Stimulated activated CD4-positive, alpha-beta T cell treated with anti-CD3 and anti-CD28 coated beads, Interleukin-12 subunit alpha, Interleukin-12 subunit beta, amount 100 ng/mL, for 48 hours (primary cell): ENCODE measurements at places on chromosomes 13 and 19.

GRCh38 chr13:97275776-97276501 is 53.8 kb downstream of the MBNL2 start:
- DNase-seq = no peak

DNA sequence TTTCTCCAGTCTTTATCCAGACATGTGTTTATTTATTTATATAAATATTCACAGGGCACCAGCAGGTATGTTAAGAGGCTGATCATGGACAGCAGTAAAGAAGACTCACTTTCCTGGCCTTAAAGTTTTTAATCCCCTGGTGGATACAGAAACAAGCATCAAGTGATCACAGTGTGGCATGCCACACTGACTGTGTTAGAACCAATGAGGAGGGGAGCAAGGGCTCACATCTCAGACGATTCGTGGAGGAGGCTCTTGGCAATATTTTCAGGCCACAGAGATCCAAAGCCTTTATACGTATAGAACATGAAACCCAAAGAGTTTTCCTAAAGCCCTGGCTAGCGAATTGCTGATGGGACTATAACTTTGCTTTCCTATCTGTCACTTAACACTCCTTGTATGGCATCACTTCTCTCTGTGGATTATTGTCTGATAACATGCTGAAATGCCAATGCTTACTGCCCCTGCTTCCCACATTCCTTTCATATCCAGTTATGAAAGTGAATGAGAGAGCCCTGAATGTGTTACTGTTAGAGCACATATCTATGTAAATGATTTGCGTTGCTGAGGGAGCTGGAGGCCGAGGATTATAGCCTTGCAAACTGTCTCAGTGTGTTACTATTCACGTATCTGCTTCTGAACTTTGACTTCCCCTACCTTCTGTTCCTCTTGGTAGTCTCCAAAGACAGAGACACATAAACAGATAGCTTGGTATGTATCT is 37.6 kb downstream of the POLR1D start:
- DNase-seq = no peak

GRCh38 chr19:14412996-14413692 is 6.0 kb downstream of the DDX39A start:
- DNase-seq = no peak

DNA sequence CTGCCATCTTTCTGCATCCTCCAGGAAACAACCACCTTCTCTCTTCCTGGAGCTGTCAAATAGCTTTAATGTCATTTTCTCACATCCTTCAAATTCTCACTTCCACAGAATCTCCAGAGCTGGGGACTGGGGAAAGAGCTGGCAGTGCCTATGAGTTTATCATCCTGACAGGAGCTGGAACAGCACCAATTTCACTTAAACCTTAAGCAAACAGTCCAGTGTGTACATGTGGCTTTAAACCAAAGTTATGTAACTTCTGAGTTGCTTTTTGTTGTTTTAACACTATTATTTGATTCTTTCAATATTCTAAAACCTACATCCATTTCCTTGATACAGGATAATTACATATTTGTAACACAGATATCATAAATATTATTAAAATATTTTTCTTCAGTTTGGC is 331.5 kb upstream of the ARGLU1 start:
- no peak for DNase-seq

DNA sequence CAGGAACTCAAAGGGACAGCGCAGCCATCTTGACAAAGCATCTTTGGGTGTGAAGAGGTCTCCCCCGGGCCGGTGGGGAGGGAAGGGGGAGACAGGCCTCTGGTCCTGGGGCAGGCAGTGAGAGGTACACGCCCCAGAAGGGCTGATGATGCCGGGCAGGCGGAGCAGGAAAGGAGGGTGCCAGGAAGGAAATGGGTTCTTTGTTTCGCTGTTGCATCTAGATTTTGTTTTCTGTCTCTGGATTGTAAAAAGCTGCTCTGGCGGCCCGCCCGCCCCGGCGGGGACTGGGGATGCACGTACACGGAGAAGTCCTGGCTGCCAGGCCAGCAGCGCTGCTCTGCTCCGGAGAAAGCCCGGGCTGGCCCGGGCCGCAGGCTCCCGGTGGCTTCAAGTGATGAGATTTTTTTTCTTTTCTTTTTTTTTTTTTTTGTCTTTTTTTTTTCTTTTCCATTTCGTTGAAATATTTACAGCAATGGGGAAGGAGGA is 13.2 kb upstream of the ASF1B start:
- DNase-seq = peak; percentile 20

GRCh38 chr13:40483601-40484000 is 182.8 kb downstream of the FOXO1 start:
- DNase-seq = no peak

- no peak for DNase-seq
Observed at GRCh38 chr19:51568456-51568855, 2.6 kb upstream of the ZNF175 start.

- DNase-seq = no peak
Observed at GRCh38 chr13:36414461-36414860, 17.8 kb upstream of the CCNA1 start.

GRCh38 chr13:102090532-102090931 is 311.3 kb downstream of the FGF14 start:
- no peak for DNase-seq

DNA sequence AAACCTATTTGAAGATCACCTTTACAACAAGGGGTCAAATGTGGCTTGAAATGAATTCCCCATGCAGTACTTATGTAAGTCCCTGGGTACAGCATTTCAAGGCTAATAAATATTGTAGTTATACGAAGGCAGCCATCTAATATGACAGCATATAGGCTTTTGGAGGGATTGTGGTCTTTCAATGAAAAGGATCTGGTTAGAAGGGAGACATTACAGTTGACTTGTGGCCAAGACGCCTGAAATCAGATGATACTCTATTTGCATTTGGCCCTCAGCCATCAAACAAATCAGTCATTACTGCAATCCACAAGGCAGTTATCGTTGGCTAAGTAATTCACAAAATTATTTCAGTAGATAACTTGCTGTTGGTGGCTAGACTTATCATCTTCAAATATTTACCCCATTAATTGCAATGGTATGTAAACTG is 242.7 kb downstream of the DCLK1 start:
- DNase-seq = no peak

DNA sequence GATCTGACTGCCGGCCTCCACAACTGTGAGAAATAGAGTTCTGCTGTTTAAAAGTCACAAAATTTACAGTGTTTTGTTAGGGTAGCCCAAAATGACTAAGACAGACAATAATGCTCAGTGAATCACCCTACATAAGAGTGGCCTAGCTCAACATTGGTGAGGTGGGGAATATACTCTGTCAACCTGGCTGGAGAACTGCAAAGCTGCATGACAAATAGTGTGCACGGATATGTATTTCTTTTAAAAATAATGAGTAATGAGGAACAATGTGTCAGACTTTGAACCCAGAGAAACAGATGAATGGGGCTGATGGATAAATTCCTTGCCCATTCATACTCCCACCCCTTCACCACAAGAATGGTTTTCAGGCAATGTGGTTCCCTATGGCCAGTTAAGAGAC is 372.4 kb downstream of the SUCLA2 start:
- no peak for DNase-seq

DNA sequence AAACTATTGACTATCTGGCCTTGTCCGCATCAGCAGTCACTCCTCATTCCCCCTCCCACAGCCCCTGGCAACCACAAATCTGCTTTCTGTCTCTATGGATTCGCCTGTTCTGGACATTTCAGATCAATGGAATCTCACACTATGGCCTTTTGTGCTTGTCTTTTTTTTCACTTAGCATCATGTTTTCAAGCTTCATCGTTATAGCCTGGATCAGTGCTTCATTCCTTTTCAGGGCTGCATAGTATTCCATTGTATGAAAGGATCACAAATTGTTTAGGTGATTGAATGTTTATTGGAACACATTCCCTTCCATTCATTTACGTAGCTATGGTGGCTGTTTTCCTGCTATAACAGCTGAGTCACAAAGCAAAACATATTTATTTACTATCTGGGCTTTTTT is 7.7 kb upstream of the PGLYRP2 start:
- no peak for DNase-seq

DNA sequence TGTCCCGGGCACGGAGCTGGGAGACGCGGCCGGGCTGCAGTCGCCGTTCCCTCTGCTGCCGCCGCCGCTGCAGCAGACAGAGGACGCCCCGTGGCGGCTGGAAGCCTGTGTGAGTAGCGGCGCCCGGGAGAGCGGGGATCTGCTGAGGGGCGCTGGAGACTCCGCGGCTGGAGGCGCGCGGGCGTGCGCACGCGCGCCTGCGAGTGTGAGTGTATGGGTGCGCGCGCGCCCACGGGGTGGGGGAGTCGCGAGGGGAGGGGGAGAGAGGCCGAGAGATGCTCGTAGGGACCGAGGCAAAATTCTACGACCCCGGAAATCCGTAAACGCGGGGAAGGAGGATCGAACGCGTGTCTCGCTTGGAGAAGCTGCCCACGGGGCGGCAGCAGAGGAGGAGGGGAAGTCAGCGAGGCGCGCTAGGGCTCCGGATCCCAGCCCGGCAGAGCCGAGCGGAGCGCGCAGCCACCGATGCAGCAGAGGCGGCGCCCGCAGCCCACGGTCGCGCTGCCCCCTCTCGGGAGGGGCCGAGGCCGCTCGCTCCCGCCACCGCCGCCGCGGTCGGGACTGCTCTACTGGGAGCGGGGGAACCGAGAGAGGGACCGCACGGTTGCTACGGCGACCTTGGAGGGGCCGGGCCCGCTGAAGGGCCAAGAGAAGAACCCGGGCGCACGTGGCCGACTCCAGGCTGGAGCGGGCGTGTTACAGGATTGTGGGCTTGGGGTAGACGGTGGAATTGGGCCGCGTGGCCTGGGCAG is at the start of gene ENOX1:
ENOX1 (minus strand) TSS at position 207 of the 752 bp plus-strand sequence.
- DNase-seq = no peak

DNA sequence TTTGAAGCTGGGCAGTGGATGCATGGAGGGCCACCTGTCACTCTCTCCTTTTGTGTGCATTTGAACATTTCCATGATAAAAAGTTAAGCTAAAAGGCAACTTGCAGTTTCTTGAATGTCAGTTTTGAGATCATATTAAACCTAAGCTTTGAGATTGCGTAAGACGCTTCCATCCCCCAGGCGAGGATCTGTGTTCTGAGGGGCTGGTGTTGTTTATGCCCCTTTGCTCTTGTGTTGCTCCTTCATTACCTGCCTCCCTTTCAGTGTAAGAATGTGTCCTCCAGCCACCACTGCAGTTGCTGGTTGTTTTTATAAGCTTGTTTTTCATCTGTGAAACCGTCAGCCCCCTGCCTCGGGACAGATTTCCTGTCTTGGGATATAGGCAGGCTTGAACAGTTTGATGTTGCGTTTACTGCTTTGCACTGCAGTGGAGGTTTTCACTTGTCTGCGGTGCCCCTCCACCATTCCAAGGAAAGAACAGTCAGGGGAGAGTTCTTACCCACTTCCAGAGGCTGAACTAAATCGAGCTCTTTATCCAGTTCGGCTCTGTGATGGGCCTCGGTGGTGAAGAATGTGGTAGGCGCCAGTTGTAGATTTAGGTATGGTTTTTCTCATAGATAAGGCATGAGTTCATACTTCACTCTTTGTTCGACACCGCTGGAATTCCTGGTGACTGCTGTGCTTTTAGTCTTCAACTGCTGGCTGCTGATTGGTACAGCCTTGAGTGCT is 96.8 kb downstream of the ARHGEF7 start:
- no peak for DNase-seq

GRCh38 chr13:46380242-46380641 is 6.8 kb downstream of the RUBCNL start:
- no peak for DNase-seq

- DNase-seq = no peak
Observed at GRCh38 chr19:44042147-44042546, 9.7 kb upstream of the ZNF223 start.

DNA sequence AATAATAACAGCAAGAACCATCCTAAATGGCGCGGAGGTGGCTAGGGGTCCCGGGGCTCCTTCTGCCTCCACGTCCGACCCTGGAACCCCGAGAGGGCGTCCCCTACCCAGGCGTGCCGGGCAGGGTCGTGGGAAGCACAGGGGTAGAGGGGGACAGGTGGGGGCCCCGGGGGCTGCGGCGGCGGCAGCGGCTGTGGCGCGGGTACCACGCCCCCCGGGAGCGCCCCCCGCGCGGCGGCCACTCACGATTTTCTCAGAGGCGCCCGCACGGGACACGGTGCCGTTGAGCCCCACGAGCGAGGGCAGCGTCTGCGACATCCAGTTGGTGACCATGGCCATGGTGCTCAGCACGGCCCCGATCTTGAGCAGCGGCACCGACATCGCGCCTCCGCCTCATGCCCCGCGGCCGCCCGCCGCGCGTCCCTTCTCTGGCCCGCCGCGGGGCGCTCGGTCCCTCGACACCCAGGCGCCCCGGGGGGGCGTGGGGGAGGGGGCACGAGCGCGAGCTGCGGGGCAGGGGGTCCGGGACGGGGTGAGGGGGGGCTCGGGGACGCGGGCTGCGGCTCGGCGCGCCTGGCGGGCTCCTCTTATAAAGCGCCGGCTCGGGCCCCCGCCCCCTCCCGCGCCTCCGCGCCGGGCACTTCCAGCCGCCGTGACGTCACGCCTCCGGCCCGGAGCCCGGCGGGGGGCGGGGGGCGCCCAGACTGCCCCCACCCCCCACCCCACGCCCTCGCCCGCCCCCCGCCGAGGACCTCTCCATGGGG is 22.9 kb downstream of the OLFM2 start:
- DNase-seq = no peak

- no peak for DNase-seq
Observed at GRCh38 chr19:355134-355533, 10.5 kb upstream of the MIER2 start.

GRCh38 chr19:6753178-6754031 is 13.8 kb downstream of the SH2D3A start:
- peak; percentile 81 for DNase-seq

- no peak for DNase-seq
Observed at GRCh38 chr13:105519771-105520170, 1015.7 kb downstream of the EFNB2 start.

GRCh38 chr13:28356561-28357021 is 138.3 kb downstream of the FLT1 start:
- no peak for DNase-seq

GRCh38 chr13:21529146-21529893 is 70.2 kb upstream of the ZDHHC20 start:
- DNase-seq = no peak

DNA sequence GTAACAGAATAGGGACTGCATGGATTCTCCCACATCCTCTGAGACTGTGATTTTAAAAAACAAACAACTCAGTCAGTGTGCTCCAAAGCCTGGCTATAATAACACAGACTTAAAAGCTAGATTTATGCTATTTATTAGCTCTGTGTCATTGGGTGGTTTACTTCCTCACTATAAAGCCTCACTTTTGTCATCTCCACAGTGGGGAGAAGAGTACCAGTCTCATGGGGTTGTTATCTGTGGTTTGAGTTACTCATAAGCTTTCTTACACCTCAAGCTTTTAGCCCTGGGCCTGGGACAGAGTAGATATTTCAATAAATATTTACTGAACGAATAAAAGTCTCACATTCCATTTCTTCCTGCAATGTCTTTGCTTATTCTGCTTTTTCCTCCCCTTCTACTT is 5.3 kb downstream of the RNASEH2B start:
- DNase-seq = no peak

DNA sequence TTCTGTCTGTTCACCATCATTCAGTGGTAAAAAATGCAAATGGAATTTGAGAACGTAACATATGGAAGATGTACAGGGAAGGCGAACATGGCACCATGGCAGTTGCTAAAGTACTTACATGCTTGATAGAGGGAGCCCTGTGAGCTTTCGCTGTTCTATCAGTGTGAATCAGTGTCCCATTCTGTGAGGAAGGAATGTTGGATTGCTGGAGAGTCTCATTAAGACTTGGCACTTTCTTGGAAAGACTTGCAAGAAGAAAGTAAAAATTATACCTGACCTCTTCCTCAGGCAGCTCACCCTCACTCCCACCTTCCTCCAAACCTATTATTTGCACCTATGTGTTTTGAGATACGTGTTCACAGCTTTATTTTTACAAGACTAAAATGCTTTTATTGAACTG is 43.5 kb downstream of the FREM2 start:
- DNase-seq = no peak
